ENCODE measurements at places on chromosomes 2 and 18.

DNA sequence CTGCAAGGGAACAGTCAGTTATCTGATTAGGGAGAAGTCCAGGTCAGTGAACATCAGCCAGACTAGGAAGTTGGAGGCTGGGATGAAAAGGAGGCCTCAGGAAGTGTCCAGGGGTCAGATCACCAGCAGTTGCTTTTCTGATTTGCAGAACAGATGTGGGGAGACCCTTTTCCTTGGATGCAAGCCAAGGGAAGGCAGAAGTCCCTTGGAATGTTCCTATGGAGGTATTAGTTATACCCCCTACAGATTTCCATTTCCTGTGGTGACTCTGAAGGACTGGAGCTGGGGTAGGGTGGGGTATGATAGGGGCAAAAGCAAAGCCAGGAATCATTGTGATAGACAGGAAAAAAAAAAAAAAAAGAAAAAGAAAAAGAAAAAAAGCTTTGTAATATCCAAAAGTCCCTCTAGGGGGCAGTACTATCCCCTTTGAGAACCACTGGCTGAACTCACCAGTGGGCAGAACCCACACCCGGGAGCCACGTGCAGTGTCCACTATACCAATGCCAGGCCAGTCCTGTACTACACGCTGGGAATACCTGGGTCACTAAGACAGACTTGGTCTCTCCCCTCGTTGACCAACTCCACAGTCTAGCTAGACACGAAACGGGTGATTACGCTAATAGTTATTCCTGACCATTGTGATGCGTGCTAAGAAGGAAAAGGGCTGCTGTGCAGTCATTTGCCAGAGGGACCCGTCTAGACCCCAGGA lies 7.4 kb downstream of the DYSF start:
- DNase-seq: peak; percentile 74

- DNase-seq: peak; percentile 51
These were observed 58.1 kb downstream of the INPP4A start for GRCh38 chr2:98502556-98503335.

DNA sequence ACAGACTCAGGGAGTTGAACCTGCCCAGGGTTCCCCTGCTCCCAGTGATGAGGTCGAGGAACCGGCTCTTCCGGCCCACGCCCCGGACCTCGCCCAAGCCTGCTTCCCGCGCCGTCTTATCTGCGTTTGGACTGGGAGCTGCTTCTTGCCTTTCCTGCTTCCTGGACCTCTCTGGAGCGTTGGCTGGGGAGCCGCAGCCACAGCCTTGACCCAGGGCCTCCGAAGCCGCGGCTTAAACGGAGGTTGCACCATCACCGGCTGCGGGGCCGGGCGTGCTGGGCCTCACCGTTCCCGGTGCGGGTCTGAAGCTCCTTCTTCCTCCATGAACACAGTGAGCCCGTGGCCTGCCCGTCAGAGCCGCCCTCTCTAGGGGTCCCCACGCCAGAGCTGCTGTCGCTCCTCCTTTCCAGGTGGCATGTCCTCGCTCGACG lies 13.3 kb downstream of the NTSR2 start:
- no peak for DNase-seq

DNA sequence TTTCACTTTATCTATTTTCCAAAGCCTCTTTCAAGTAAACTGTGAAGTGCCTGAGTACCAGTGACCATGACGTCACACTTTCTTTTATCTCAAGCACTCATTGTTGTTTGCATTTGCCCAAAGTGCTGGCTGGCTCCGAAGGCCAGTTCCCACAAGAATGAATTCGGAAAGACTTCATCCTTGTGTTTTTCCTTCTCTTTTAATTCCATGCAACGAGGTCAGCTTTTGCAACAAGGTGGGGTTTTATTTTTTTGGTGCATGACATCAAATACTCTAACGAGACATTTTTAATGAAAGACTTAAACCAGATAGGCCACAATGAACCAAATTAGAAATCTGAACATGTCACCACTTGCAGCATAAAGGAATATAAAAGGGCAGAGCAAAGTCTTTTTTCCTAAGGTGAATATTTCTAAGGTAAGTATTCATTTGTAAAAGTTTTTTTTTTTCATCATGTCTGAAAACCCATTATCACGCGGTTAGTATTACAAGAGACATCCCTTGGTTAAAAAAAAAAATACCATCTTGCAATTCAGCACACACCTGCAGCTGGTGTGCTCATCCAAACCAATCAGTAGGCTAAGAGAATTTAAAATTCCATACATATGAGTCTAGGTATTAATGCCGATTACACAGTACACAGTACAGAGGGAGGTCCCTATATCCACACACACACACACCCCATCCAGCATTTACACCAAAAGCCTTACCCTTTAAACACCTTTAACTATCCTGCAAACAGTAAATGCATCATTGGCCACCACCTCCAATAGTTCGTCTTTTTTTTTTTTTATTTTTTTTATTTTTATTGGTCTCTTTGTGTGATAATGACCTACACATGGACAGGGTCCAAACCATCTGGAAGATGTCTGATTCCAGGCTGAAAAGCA lies 2.3 kb downstream of the ARL4C start:
- DNase-seq: peak; percentile 40

GRCh38 chr2:123303731-123304130 lies 721.4 kb upstream of the CNTNAP5 start:
- no peak for DNase-seq

DNA sequence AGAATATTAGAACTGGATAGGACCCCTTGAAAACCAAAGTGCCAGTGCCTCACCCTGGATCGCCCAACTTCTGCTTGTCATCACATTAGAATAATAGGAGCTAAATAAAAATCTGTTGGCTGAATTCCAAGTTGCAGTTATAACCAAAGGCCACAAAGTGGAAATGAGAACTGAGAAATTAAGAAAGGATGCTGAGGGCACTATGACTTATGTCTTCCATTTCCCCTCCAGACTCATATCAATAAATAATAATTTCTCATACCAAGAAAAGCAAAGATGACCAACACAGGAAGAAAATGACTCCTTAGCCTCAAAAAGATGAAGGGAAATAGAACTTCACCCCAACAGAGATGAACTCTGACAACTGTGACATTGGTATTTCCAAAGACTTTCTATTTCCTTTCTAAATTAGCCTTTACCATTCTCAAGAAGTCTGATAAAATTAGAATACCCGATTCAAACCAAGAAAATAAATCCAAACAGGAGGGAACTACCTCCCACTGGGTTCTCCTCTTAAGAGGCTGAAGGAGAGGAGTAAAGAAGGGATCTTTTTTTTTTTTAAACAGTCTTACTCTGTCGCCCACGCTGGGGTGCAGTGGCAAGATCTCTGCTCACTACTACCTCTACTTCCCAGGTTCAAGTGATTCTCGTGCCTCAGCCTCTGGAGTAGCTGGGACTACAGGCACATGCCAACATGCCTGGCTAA lies 46.5 kb upstream of the EPG5 start:
- no peak for DNase-seq

- DNase-seq: no peak
These were observed 56.5 kb upstream of the ACVR1 start for GRCh38 chr2:157932480-157933159.

DNA sequence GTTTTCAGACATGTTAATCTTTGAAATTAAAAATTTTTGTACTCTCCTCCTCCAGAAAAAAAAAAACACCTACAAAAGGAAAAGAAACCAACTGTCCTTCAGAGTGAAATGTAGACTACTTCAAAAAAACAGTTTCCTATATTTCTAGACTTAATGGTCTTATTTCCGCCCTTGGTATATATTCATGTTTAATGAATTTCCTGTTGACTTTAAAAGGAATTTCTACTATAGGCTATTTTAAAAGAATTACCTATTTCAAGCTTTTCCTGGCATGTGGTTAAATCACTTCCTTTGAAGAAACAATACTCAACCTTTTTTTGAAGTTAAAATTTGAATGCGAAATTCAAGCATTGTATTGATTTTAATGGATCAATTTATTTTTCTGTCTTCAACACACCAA lies 29.2 kb downstream of the GULP1 start:
- no peak for DNase-seq

DNA sequence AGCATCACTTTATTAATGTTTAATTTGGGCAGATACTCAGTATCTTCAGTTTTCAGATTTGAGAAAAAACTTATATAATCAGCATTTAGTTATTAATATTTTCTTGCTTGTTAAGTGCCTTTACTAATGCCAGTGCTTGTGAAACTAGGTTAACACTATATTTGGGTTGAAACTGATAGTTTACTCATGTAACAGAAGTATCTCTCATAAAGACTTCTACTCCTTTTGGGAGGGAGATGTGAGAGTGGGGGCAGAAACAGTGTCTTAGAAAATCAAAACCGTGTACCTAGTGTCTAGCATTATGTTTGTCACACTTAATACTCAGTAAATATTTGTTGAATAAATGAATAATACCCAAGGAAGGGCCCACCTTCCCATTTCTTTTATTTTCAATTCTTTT lies 129.5 kb downstream of the MSTN start:
- DNase-seq: no peak

- DNase-seq: no peak
These were observed 61.2 kb upstream of the CHN1 start for GRCh38 chr2:175066411-175066810.

GRCh38 chr2:229454934-229455631 lies 184.0 kb upstream of the PID1 start:
- peak; percentile 29 for DNase-seq

GRCh38 chr2:47488870-47489584 lies 86.1 kb downstream of the MSH2 start:
- peak; percentile 63 for DNase-seq

GRCh38 chr2:112959109-112959812 lies 18.5 kb upstream of the IL36G start:
- DNase-seq: no peak

DNA sequence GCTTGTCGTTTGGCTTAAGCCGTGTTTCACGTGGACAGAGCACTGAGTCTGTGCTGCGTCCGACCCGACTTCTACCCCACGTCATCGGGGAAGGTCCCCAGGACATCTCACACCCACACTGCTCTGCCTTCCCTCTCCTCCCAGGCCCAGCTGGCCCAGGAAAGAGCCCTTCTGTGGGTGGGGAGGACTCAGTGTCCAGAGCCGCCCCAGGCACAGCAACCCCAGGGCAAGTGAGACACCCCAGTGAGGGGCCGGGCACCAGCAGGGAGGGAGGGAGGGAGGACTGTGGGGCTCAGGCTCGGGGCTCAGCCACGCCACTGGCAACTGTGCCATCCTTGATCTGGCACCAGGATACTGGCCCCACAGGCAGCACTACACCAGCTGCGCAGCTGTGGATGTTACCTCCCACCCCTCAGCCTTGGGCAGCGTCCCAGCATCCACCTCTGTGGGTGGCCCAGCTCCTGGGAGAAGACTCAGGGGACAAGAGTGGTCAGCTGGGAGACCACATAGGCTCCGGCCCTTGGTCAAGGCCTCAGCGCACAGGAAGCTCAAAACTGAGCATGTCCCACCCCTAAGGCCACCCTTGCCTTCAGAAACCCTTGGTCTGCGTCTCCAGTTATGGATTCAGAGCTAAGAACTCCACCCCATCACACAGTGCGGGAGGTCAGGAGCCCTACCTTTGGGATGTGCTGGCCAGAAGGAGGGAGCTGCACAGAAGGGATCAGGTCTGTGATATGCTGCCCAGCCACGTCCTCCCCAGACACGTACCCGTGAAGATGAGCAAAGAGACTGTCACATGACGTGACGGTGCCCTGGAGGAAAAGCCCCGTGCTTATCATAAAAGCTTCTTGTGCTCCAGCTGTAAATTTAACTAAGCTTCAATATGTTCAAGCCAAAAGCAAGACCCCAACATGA lies 11.7 kb downstream of the PASK start:
- DNase-seq: no peak

DNA sequence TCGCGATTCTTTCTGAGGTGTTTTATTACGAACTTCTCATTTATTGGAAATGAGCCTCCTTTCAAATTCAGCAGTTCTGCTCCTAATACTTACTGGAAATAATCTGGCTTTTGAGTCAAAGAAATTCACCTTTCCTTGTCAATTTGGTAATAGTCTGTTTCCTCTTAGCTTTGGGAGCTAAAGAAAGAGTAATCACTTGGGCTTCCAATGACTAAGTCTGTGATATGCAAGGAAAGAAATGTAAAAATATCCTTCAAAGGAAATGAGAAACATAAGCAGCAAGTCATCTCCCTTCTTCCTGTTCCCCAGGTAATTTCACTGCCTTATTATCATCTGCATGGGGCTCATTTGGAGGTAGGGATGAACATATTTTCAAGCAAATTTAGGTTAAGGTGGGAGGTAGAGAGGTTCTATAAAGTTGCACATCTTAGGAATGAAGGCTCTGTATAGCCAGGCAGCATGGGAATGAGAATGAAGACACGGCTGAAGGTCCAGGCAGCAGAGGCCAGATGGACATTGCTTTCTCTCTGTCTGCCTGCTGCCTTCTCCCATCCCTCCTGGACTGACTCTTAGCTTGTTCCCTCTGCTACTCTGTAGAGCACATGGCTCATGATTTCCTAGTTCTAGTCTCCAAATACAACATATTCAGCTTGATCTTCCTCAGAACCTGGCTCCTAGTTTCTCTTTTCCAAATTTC lies 1.0 kb downstream of the SPP2 start:
- DNase-seq: no peak

DNA sequence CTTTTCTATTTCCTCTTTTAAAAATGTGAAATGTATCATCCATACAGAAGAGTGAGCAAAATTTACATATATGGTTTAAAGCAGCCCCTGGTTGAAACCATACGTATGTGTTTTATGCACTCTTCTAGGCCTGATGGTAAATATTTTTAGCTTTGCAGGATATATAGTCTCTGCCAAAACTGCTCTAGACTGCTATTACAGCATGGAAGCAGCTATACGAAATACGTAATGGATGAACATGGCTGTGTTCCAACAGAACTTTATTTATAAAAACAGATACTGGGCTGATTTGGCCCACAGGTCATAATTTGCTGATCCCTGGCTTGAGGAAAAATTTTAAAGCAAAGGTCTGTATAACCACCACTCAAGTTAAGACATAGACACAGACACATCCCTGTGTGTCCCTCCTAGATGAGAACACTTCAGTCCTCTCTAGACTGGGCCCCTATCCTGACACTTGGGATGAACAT lies 42.5 kb upstream of the ATP8B1 start:
- no peak for DNase-seq

DNA sequence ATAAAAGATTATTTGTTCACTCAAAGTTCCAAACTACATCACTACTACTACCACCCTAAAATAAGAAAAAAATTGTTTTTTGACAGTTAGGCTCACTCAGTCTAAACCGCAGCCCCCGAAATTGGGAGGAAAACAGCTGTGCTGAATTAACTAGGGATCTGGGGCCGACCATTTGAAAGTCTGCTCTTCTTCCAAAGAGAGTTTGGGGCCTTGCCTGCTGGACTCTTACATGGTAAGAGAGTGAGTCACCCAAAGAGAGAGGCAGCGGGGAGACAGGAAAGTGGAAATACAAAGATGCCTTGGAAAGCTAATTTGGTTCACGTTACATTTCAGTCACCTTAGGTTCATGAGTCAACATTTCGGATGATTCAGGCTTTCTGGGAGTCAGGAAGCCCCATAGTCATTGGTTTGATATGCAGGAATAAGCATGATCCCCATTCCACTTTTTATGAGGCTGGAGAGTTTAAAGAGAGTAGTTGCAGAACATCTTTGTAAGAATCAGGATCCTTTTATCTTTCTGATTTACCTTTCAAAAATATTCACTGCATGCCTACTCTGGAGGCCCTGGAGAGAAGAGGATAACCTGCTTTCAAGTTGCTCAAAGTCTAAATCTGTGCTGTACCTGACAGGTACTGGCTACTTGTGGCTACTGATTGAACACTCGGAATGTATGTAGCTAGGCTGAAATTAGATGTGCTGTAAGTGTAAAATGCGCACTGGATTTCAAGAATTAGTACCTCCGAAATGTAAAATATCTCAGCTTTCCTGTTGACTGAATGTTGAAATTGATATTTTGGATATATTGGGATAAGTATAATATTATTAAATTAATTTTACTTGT lies 995 bp upstream of the RTN4 start:
- peak; percentile 87 for DNase-seq

Measured in AG08396 (cell line).